ENCODE measurements at places on chromosomes 3 and 15.

DNA sequence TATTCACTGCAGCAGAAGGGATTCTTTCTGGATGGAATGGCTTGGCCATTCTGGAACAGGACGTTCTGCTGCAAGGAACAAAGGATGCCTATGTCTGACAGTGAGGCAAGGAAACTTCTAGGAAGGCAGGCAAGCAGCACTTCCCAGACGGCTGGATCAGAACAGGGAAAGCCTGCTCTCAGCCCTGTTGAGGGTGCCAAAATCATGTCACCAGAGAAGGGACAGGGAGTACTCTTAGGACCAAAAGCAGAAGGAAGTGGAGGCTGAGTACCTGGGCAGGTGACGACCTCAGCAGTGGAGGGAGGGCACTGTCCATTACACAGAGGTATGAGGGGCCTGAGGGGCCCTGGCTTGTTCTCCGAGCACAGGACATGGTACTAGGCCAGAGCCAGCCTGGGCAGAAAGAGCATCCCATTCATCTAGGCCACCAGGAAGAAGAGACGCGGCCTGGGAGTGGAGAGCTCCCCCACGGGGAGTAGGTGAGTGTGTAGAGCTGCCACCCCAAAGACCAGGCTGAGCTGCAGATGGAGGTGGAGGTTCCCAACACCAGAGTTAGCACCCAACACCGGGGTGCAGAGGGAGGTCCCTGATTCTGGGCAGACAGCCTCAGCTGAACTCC, 9.6 kb downstream of the KLF15 start:
- no peak for DNase-seq

DNA sequence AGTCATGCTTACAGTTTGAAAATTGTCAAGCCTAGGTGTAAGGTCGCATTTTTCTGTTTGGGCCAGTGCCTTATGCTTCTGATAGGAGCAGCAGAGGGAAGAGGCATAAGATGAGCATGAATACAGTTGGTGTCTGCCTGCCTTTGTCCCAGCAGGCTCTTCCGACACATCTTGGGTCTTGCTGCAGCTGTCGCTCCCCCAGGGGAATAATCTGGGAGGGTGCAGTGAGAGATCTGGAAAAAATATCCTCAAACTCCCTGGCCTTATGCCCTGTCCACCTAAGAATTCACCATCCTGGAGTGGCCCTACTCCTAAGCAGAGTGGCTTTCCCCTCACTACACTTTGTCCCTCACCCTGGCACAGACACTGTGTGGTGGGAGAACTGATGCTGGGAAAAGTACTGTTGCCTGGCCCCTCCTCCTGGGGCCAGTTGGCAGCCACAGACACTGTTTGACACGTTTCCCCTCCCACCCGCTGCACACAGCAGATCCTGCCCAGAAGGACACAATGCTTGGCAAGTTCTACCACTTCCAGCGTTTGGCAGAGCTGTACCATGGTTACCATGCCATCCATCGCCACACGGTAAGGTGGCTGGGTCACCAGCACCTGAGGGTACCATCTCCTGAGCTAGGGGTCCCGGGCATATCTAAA, 21.1 kb upstream of the RHO start:
- no peak for DNase-seq

DNA sequence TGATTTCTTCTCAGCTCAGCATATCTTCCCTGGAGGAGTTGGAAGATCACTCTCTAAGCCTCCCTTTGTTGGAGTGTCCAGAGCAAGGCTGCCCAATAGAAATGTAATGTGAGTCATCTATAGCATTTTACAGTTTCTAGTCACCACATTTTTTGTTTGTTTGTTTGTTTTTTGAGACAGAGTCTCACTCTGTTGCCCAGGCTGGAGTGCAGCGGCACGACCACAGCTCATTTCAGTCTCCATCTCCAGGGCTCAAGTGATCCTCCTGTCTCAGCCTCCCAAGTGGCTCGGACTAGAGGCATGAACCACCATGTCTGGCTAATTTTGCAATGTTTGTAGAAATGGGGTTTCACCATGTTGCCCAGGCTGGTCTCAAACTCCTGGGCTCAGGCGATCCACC, 21.3 kb downstream of the KLHL6 start:
- no peak for DNase-seq

- DNase-seq = no peak
Measured at GRCh38 chr3:59919586-59919985, 869.8 kb upstream of the CFAP20DC start.

- DNase-seq = no peak
Measured at GRCh38 chr15:62712455-62712839, 330.1 kb upstream of the TPM1 start.

- no peak for DNase-seq
Measured at GRCh38 chr3:36923523-36923943, 21.3 kb downstream of the TRANK1 start.

- DNase-seq = no peak
Measured at GRCh38 chr3:179446501-179446900, 4.8 kb downstream of the GNB4 start.

DNA sequence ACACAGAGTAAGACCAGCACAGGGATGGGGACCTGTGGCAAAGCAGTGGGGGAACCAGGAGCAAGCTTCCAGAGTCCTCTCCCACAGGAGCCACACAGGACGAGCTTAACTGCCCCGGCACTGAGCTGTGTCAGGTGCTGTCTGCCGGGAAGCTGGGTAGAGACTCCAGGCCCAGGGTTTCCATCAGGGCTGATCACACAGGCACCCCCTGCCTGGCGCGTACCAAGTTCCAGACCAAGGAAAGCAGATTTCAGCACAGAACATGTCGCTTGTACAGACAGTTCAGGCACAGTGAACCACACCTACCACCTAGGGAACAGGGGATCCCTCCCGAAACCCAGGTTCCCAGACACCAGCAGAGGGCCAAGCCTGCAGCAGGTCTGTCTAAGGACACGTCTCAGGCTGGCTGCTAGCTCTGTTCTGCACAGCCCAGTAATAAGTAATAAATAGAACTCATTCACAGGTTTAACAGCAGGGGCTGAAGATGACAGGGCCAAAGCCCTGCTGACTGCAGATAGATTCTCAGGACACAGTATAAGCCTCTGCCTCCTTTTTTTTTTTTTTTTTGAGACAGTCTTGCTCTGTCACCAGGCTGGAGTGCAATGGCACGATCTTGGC, 30.2 kb upstream of the OCA2 start:
- no peak for DNase-seq

GRCh38 chr3:110067527-110067926, 730.2 kb upstream of the DPPA4 start:
- no peak for DNase-seq

GRCh38 chr3:138914870-138915502, 32.0 kb downstream of the FOXL2 start:
- DNase-seq = no peak

- no peak for DNase-seq
Measured at GRCh38 chr3:76824658-76825240, 215.2 kb upstream of the ROBO2 start.

GRCh38 chr3:183515968-183516851, 39.3 kb downstream of the KLHL6 start:
- peak; percentile 24 for DNase-seq

DNA sequence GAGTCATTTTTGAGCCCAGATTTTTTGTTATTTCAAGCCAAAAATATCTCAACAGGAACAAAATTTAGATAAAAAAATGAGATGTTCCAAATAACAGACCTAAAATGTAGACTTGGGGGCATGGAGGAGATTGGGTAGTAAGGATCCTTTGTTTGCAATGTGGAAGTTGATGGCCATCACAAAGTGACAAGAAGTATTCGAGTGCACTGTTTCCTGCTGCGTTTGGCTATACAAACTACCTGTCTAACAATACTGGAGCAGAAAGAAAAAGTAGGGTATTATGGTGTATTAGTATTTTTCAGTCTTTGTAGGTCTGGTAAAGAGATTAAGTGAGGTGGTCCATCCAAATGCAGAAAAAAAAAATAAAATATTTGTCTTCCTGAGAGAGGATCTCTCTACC, 284.2 kb downstream of the C3orf38 start:
- DNase-seq = no peak

- DNase-seq = no peak
Measured at GRCh38 chr3:171875923-171876412, 32.8 kb downstream of the TMEM212 start.

DNA sequence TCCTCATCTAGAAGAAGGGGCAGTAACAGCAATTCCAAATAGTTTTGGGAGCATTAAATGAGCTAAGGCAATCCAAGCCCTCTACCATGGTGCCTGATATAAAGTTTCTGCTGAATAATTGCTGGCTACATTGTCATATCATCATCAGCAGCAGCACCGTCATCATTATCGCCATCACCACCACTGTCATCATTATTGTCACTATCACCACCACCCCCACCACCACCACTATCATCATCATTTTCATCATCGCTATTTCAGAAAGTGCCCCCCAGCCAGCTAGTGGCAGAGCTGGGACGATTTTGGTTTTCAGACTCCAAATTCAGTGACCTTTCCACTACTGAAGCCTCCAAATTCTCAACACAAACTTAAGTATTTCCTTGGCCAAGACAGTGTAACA, 15.0 kb downstream of the XCR1 start:
- DNase-seq = no peak

- DNase-seq = no peak
Measured at GRCh38 chr3:22585911-22586310, 617.2 kb upstream of the UBE2E2 start.

- no peak for DNase-seq
Measured at GRCh38 chr15:52408823-52409222, 113.2 kb upstream of the MYO5C start.
